ENCODE measurements at places on chromosomes 12 and 14.

- DNase-seq = no peak
These were observed 8.4 kb downstream of the B4GALNT1 start for GRCh38 chr12:57624441-57625220.

- DNase-seq = no peak
These were observed 17.4 kb upstream of the DRAM1 start for GRCh38 chr12:101859664-101860607.

GRCh38 chr12:76462668-76463224, 96.8 kb downstream of the OSBPL8 start:
- DNase-seq = no peak

DNA sequence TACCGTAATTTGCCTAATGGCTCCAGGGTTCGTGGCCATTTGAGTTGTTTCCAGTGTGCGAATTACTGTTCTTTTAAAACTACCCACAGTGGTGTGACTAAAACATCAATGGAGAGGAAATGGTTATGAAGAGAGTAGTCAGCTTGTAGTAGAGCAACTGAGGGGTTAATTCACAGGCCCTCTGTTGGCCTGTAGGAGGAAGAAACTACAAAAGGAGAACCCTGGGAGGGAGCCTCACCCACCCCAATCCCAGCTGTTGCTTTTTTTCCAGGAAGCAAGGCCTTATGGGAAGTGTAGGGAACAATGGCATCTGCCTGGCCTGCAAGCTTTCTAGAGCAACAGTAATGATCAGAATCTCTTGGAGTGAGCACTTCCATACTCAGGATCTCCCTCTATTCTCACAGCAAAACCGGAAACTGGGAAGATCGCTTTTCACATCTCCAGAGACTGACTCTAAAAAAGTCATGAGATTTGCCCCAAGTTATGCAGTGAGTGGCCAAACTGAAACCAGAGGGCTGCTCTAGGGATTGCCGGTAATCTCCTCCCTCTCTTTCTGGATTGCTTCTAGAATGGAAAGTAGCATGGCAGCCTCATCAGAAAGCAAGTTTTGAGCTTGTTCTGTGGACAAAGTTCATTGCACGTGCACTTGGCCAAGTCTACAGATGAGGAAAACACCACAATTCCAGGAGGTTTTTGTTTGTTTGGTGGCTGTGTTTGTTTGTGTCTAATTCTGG, 125.3 kb upstream of the PWP1 start:
- no peak for DNase-seq

DNA sequence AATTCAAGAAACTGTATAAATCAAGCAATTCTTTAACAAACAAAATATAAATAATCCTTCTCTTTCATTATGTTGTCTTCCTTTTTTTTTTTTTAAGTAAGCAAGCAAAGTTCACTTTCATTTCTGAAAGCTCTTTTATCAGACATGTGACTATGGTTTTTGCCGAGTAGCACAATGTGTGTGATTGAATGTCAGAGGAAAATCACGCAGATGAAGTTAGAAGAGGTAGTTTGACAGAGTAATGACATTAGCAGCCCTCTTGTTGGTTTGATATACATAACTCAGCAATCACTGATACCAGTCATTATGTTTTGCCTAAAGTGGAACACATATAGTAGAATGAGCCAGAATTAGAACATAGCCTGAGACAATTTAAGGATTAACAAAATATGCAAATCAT, 19.0 kb downstream of the ALX1 start:
- no peak for DNase-seq

DNA sequence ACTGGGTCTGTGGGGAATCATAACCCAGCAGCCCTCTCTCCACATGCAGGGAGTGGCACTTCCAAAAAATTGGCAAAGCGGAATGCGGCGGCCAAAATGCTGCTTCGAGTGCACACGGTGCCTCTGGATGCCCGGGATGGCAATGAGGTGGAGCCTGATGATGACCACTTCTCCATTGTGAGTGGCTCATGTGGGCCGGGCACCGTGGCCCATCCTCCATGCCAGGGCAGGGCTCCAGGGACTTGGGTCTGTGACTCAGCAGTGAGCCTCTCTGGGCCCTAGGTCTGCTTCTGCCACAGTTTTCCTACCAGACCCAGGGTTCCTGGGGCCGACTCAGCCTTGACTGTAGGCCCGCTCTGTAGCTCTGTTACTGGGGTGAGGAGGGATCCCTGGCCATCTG, 2.2 kb downstream of the NPFF start:
- DNase-seq = no peak

DNA sequence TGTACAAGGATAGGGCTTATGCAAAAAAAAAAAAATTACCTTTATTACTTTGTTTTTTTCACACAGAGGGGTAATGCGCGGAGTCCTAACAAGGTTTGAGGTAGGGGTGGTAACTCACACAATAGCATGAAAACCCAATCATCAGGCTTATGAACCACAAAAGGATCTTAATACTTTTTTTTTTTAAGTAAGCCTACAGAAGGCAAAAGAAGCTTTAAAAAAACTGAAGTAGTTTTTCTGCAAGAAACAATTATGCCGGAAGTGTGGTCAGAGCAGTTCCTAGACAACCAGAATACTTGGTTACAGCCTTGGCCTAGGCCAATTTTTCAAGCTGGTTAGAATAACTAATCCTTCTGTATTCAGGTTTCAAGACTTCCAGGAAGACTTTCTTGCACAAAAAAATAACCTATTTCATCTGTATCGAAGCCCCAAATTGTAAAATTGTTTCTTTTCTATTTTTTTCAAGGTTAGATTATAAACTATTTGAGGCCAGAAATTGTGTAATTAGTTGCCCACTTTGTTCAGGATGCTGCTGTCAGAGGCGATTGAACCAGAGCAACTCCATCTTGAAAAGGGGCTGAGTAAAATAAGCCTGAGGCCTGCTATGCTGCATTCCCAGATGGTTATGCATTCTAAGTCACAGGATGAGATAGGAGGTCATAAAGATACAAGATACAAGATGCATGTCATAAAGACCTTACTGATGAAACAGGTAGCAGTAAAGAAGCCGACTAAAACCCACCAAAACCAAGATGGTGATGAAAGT, 1.8 kb upstream of the GNS start:
- no peak for DNase-seq

DNA sequence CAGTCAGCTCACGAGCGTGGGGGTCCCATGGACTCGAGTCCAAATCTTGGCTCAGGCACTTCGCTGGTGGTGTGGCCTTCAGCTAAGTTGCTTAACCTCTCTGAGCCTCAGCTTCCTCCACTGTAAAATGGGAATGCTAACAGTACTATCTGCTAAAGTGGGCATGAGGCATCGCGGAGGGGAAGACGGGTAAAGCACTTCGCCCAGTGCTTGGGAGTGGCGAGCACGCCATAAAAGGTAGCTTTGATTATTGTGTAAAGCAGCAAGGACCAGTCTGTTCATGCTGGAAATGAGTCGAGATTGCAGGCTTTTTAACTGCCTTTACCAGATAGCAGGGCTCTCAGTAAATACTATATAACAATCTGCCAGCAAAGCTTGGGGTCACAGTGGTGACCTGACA, 24.5 kb downstream of the HRK start:
- no peak for DNase-seq
